ENCODE measurements at places on chromosomes 6 and 20.

- no peak for DNase-seq
Observed at GRCh38 chr20:49560646-49561045, 7.3 kb downstream of the PTGIS start.

DNA sequence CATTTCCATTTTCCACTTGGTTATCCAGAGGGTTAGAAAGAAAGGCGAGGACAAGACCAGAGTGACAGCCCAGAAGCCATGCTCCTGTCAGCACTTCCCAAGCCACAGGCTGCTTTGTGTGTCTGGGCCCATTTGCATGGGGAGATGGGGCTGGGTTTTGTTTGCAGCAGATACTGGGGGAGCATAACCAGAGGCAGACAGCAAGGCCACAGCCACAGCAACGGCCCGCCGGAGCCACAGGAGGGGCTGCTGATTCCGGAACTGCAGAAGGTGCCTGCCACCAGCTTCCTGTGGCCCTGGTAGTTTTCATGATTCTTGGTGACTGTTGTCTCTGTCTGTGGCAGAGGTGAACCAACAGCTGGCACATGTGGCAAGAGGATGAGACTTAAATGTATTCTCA, 106.6 kb downstream of the DLL1 start:
- no peak for DNase-seq

GRCh38 chr6:154479771-154480639, 30.5 kb downstream of the CNKSR3 start:
- DNase-seq = no peak

DNA sequence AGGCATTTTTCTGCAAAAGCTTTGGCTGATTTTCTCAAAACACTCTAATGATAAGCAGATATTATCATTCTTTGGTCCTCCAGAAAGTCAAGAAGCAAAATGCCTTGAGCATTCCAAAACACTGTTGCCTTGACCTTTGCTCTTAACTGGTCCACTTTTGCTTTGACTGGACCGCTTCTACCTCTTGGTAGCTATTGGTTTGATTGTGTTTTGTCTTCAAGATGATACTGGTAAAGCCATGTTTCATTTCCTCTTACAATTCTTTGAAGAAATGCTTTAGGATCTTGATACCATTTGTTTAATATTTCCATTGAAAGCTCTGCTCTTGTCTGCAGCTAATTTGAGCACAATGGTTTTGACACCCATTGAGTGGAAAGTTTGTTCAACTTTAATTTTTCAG, 35.6 kb upstream of the SDHAF4 start:
- DNase-seq = no peak

DNA sequence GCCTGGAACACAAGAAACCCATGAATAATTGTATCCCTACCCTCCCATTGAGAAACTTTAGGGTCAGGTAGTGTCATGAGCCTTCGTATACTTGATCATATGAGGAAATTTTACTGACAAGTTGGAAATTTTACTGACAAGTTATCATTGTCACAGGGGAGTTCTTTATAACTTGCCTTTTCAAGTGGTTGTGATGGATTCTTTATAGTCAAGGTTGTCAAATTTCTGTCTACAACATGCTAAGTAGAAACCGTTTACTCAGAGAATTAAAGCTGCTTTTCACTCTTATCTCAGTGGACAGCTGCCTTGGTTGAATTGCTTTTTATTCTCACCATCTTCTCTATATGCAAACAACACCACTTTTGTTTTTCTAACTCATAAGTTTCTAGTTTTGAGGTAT, 1286.4 kb downstream of the EPHA7 start:
- DNase-seq = no peak

DNA sequence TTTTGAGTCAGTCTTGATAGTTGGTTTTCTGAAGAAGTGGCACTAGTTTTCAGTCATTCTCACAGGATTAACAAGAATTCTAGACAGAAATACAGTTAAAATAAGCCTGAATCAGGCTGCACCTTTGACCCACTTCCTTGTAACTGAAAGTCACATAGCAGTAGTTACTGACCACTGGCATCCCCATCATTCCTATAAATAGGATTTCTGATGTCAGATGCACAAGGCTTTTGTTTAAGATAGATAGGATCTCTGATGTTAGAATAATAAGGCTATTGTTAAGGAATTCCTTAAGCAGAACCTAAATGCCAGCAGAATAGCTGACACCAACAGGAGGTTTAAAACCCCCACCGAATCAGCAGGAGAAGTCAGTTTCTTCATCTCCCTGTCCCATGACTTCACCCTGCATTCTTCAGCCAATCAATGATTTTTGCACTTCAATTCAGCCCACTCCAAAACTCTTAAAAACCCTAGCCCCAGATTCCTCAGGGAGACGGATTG, 30.6 kb upstream of the ZBTB24 start:
- DNase-seq = no peak

DNA sequence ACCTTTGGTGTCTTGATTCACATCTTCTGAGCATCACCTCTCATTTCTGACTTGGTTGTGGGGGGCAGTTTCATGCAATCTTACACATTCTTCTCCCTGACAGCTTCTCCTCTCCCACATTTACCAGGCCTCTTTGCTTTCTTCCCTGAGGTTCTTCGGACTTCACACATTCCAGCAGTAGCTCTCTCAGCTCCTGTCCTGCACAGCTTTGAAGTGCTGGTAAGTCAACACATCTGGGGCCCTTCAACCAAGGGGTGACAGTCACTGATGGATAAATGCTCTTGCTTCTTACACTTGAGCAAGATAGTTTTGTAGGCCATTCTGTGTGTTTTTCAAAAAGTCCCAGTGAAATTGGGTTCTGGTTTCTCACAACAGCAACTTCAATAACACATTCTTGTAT, 2.5 kb upstream of the SLC35B3 start:
- no peak for DNase-seq
